Kidney tubule cell (primary cell): ENCODE measurements at places on chromosomes 5 and 9.

GRCh38 chr5:79513308-79513703, 628 bp downstream of the HOMER1 start:
- DNase-seq: no peak

- peak; percentile 92 for DNase-seq
Observed at GRCh38 chr5:145925353-145925752, 11.0 kb upstream of the SH3RF2 start.

GRCh38 chr5:57853929-57854697, 371.5 kb upstream of the ACTBL2 start:
- DNase-seq: no peak

DNA sequence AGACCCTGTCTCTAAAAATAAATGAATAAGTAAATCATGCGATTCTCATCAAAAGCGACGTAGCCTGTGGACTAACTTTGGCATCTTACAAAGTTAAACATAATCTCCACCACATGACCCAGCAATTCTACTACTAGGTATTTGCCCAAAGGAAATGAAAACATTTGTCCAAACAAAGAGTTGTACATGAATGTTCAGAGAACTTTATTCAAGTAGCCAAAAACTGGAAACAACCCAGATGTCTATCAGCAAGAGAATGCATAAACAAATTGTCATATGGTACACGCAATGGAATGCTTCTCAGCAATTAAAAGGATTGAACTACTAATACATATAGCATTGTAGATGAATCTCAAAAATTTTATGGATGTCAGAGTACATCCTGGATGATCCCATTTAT, 82.6 kb downstream of the ADRB2 start:
- DNase-seq: peak; percentile 39

DNA sequence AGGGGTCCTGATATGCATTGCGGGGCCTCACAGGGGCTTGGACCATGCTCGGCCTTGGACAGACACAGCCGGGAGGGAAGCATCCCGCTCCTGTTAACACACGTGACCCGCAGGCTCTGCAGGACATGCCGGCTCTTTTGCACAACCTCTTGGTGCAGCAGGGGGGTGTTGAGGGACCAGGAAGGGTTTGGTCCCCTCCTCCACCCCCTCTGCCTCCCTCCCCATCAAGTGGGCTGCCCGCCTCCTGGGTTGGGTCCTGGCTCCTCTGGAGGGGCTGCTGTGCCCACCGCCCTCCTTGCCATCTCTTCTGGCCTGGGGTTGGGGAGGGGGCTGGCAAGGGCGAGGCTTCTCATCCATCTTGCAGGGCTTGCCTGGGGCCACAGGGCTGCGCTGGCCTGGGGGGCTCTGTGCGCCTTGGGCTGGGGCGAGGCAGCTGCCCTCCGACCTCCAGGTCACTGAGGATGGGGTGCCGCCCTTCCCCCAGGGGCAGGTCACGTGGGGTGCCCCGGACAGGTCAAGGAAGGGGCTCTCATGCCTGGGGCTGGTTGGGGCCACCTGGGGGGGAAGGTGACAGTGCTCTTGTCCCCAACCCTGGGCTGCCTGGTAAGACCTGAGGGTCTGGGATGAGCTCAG, 16.8 kb upstream of the SLC9A3 start:
- DNase-seq: no peak

DNA sequence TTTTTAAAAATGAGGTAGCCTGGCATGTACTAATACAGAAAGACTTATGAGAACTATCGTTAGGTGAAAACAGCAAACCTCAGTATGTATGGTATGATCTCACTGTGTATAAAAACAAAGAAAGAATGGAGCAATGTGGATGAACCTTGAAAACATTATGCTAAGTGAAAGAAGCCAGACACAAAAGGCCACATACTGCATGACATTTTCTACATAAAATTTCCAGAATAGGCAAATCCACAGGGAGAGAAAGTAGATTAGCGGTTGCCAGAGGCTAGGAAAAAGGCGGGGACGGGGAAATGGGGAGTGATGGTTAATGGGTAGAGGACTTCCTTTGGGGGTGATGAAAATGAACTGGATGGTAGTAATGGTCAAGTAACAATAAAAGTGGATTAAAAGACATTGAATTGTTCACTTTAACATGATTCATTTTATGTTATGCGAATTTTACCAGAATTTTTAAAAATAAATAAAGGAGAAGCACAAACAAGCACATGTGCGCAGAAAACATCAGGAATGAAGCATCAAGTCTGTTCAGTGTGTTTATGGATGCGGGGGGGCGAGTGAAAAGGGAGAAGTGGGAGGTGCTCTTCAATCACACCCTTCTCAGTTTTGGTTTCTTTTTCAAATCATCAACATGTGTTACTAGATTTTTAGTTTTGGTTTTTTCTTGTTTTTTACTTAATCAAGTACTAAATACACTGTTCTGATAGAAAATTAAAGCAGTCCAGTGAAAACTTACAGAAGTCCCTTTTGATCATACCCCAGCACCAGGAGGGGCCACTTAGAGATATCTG, 16.3 kb downstream of the ROR2 start:
- no peak for DNase-seq

GRCh38 chr9:135958485-135958884, 2.7 kb downstream of the UBAC1 start:
- DNase-seq: no peak

DNA sequence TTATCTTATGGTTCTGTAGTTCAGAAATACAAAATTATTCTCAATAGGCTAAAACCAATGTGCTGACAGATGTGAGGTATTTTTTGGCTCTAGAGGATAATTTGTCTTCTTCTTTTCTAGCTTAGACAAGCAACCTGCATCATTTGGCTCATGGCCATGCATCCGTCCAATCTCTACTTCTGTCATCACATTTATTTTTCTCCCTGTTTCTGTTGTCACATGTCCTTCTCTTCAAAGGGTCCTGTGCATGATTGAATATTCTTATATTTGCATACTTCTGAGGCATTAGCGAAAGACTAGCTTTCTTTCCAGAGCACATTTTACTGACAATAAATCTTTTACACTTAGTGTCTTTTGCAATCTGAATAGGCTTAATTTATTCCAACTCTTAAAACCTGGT, 564.7 kb downstream of the CDH10 start:
- no peak for DNase-seq

DNA sequence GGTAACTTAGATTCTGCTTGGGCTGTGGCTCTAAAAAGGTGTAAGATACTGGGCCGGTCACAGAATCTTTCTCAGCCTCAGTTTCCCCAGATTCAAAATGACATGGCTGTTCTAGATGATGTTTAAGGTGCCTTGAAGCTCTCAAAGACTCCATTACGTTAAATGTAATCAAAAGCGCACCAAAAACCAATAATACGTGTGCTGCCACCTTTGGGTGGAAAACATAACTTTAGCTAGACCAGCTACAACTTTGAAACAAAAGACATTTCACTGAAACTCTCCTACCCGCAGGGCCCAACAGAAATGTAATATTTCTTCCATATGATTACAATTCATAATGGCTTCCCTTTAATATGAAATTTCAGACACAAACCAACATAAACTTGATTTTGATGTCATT, 35.0 kb upstream of the PCSK5 start:
- peak; percentile 13 for DNase-seq

GRCh38 chr5:73188764-73189531, 16.0 kb downstream of the TMEM174 start:
- peak; percentile 49 for DNase-seq

- no peak for DNase-seq
Observed at GRCh38 chr5:113808956-113809355, 295.5 kb downstream of the YTHDC2 start.

DNA sequence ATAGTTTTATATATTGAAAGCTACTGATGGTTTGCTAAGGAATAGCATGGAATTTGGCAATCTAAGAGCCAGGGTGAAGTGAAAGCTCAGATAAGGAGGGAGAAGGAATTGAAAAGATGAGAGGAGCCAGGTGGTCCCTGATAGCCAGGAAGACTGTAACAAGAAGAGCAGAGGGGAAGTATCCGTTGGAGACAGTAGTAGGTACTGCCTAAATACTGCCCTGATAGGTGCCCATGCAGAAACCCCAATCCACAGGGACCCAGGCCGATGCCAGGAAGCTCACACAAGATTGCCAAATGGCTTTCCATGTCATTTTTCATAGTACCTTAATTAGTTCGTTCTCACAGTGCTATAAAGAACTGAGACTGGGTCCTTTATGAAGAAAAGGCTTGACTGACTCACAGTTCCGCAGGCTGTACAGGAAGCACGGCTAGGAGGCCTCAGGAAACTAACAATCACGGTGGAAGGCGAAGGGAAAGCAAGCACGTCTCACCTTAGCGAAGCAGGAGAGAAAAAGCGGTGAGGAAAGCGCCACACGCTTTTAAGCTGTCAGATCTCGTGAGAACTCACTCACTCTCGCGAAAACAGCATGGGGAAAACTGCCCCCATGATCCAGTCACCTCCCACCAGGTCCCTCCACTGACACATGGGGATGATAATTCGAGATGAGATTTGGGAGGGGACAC, 13.0 kb downstream of the ACTL7B start:
- DNase-seq: no peak

GRCh38 chr5:93357686-93358085, 223.3 kb downstream of the NR2F1-AS1 start:
- no peak for DNase-seq

DNA sequence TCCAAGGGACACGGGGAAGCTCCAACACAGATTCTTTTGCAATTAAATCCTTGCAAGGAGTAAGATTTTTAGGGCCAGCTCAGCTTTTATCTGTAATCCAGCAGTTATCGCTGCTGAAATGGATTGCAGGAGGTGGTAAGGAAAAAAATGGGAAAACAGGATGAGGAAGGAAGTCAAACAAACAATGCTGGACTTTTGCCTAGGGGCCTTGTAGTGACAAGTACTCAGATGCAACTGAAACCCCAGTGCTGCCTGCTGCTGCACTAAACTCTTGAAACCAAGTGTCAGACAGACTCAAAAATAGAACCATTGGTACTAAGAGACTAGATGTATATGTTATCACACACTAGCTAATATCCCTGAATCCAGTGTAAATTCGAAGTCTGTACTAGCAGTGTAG, 309.2 kb downstream of the CTNND2 start:
- no peak for DNase-seq

DNA sequence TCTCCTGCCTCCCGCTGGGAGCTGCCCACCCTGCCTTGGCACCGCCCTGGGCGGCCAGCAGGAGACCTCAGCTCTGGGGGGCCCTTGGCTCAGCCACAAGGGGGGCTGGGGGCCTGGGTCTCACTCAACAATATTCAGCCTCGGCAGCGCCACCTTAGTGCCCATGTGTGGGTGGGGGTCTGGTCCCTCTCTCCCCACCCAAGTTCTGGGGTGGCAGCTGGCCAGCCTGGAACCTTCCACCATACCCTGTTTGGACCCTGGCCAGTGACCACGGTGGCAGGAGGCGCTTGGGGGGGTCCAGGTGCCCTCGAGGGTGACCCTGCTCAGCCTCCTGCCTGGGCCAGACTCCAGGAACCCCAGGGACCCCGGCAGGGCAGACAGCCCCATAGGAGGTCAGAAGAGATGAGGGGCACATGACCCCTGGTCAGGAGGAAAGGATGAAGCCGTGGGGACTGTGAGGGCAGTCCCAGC, 22.2 kb downstream of the NKD2 start:
- DNase-seq: no peak

- DNase-seq: no peak
Observed at GRCh38 chr9:93828331-93829097, 126.6 kb downstream of the BARX1 start.

- no peak for DNase-seq
Observed at GRCh38 chr5:59800347-59800893, 93.1 kb downstream of the PDE4D start.

GRCh38 chr9:99491408-99492158, 269.5 kb downstream of the SEC61B start:
- no peak for DNase-seq

DNA sequence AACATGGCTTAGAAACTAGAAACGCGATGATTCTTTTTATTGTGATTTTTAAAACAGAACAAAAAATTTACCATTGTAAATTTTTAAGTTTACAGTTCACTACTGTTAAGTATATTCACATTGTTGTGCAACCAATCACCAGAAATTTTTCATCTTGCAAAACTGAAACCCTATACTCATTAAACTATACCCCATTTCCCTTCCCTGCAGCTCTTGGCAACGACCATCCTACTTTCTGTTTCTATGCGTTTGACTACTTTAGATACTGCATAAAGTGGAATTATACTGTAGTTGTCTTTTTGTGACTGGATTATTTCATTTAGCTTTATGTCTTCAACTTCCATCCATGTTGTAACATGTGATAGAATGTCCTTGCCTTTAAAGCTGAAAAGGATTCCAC, 52.5 kb downstream of the SPOCK1 start:
- no peak for DNase-seq

DNA sequence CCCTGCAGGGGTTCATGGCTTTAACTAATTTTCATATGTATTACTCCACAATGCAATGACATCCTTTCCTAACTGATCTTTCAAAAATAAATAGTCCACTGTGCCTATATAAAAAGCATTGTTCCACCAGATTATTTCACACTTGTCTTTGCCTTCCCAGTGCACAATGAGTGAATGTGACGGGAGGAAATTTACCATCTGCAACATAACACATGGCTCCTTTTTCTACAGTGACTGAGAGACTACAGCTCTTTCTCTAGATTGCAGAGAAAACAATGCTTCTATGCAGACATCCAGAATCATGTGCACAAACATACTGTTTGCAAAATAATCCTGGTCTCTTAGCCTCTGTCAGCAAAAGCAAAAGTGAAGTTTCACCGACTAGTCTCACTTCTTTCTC, 483.7 kb upstream of the PIK3R1 start:
- no peak for DNase-seq

DNA sequence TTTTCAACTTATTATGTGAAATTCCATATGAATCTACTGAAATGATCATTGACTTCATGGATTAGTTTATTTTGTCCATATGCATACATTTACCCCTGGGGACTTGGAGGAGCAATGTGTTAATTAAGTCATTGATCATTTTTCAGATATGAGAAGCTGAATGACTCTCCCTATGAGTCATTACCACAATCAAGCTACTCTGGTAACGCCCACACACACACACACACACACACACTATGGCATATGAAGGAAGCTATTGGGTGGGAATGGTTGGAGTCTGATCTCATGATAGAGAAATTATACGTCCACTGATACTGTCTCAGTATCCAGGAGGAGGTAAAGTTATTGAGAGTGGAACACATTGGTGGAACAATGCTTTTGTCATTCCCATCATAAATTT, 528.9 kb downstream of the AGTPBP1 start:
- peak; percentile 91 for DNase-seq

- peak; percentile 31 for DNase-seq
Observed at GRCh38 chr5:175344331-175345195, 99.4 kb downstream of the DRD1 start.

- DNase-seq: no peak
Observed at GRCh38 chr5:73692981-73693380, 67.0 kb downstream of the ARHGEF28 start.

GRCh38 chr9:84667571-84668195, 1.8 kb upstream of the NTRK2 start:
- peak; percentile 52 for DNase-seq

DNA sequence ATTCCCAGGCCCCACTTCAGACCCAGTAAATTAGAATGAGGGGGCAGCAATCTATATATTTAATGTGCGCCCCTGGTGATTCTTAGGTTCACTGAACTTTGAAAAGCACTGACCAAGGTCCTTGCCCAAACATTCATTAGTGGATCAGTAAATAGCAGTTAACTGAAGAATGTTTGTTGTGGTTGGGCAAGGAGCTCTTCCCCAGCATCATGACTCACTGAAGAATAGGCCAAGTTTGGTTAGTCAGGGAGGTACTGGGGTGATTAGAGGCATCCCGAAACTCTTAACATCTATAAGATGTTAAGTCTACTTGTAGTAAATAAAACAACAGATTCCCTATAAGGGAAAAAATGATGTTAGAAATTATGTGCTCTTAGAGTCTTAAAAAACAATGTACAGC, 833 bp upstream of the MROH2B start:
- DNase-seq: peak; percentile 16

GRCh38 chr9:22423566-22423965, 23.1 kb upstream of the DMRTA1 start:
- DNase-seq: peak; percentile 75
